ENCODE measurements at places on chromosomes 12 and 14.
A peak's percentile ranks its signal among the peaks of the same experiment; 100 is the strongest.

DNA sequence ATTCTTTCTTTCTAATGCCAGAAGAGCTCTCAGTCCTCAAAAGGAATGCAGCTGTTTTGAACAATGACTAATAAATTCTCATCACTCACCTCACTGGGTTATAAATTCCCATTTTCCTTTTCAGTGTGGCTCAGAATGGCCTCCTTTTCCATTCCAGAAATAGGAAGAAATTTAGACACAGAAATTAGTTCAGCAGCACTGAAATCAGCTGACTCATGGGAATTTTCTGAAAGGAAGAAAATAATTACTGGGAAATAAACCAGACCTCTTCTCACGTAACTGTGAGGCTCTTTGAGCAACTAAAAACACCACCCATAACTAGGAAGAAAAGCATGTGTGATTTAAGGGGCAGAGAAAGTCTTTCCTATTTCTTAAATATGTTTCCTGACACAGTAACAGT, 23.8 kb downstream of the CD163 start:
- no peak for DNase-seq

- peak; percentile 23 for DNase-seq
These were observed 40.4 kb upstream of the LDHB start for GRCh38 chr12:21697904-21698630.

DNA sequence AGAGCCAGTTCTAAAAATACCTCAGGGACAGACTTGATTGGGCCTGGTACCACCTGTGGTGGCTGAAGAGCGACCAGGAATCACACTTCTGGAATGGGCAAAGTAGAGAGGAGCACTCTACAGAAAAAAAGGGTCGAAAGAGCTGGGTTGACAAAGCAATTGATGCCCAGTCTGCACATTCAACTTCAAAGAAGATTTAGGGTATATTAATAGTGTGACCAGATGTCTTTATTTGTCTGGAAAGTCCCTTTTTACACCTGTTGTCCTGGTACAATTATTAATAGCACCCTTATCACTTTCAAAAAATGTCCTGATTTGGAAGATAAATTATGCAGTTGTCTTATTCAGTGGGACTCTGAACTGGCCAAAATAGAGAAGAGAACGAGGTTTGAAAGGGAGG, 137.5 kb downstream of the DYRK2 start:
- no peak for DNase-seq

- DNase-seq, result no peak
These were observed 374.4 kb downstream of the ZFP36L1 start for GRCh38 chr14:68418174-68419118.

GRCh38 chr12:105474672-105475071, 144.2 kb downstream of the C12orf75 start:
- DNase-seq, result peak; percentile 13

- no peak for DNase-seq
These were observed 22.6 kb upstream of the ARHGAP5 start for GRCh38 chr14:32054536-32054935.

- DNase-seq, result no peak
These were observed 179.6 kb downstream of the NELL2 start for GRCh38 chr12:44696542-44696941.

- no peak for DNase-seq
These were observed 3.0 kb upstream of the SRSF5 start for GRCh38 chr14:69763761-69764510.

DNA sequence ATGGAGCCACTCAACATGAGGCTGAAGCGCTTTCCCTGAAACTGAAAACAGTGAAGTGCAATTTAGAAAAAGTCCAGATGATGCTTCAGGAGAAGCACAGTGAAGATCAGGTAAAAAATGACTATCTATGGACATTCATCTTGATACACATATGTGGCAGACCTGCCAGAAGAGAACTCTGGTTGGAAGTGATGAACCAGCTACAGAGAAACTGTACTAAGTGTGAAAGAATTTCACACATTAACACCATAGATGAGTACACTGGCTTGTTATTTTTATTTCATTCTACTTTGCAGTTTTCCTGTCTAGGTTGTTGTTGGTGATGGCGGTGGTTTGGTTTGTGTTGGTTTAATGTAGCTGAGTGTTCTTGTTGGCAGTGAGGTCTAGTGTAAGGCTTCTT, 174.7 kb downstream of the ESR2 start:
- DNase-seq, result no peak

GRCh38 chr14:91387169-91387835, 30.3 kb downstream of the CCDC88C start:
- DNase-seq, result no peak

DNA sequence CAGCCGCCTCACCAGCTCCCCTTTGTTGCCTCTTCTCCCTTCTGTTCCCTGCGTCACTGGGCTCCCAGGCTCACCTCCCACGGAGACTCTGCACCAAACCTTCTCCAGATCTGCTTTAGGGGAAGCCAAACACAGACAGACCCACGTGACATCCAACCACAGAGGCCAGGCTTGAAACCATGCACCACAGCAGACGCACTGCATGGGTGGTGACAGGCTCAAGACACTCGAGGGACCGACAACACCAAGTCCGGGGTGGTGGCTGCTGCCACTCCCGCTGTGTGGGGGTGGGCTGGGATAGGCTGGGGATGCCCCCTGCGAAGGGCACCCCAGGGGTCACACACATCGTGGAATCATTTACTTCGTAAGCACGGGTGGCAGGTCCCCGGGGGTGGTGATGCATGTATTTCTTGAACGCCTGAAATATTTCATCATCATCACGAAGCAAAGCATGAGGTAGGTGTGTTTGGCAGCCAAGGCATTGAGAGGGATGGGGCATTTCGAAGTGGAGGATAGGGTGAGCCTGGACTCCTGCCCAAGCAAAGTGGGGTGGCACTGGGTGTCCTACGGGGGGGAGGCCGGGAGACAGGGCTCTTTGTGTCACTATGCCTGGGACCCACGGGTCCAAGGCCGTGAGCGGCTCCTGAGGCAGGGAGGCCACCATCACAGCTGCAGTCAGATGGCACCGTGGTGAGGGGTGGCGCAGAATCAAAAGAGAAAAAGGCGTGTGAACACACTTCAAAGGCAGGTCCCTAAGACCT, 66.8 kb upstream of the RFLNA start:
- DNase-seq, result no peak

- DNase-seq, result no peak
These were observed 11.2 kb upstream of the EML1 start for GRCh38 chr14:99781853-99782610.

- DNase-seq, result no peak
These were observed 63.4 kb upstream of the DICER1 start for GRCh38 chr14:95220663-95221231.

DNA sequence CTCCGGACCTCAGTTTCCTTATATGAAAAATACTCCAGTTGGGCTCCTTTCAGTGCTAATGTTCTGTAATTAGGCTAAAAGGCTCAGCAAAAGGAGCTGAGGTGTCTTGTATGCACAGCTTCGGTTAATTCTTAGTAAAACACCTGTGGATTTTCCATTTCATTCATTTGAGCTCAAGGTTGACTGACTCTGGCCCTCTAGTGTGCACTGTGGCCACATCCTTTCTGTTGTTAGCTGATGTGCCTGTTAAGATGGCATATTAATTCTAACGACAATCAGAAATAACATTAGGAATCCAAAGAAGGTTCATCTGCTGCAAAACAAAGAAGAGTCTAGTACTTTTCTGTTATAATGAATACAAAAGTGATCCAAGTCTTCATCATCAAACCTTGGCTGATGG, 45.6 kb downstream of the UNC79 start:
- DNase-seq, result no peak

DNA sequence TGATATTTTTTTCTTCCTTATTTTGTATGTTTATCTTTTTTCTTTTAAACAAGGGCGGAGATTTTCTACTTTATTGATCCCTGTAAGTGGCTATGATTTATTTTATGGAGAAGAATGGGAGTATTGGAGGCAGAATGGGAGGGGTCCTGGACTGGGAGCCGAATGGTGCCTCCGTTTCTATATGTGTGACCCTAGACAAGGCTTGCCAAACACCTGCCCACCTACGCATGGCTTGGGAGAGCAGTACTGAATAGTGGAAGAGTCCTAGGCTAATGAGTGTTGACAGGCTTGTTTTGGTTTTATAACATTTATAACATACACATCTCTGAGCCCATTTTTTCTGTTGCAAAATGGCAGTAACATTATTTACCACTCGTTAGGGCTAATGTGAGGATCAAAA, 29.0 kb downstream of the STK38L start:
- no peak for DNase-seq

GRCh38 chr14:92441751-92442504, 71.7 kb upstream of the RIN3 start:
- DNase-seq, result no peak

DNA sequence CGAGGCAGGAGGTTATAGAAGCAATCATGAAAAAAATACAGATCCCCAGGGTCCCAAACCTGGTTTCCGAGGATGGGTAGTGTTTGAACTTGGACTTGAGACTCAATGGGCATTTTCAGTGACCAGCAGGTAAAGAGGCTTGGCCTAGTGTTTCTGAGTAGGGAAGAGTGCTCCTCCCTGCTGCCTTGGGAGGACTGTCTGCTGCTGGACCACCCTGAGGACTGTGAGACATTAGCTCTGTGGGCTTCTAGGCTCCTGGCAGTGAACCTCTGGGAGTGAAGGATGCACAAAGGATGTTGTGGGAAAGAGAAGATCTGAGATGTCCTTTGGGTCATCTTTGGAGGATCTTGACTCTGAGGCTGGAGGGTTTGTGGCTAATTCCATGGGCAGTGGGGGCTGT, 30.5 kb downstream of the ANKRD9 start:
- no peak for DNase-seq

DNA sequence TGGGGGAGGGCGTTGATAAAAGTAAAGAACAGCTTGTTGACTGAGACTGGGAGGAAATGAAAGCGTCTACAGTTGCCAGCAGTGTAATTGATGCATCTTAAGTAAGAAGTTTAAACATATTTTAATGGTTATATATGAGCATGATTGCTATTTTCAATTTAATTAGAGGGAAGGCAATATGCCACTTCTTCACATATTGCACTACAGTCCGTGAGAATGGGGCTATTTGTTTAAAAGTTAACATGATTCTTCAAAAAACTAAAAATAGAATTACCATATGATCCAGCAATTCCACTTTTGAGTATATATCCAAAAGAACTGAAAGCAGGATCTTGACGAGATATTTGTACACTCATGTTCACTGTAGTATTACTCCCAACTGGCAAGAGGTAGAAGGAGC, 38.3 kb upstream of the PPP2R5E start:
- DNase-seq, result no peak

- DNase-seq, result no peak
These were observed 489 bp downstream of the CEP290 start for GRCh38 chr12:88141425-88141773.

DNA sequence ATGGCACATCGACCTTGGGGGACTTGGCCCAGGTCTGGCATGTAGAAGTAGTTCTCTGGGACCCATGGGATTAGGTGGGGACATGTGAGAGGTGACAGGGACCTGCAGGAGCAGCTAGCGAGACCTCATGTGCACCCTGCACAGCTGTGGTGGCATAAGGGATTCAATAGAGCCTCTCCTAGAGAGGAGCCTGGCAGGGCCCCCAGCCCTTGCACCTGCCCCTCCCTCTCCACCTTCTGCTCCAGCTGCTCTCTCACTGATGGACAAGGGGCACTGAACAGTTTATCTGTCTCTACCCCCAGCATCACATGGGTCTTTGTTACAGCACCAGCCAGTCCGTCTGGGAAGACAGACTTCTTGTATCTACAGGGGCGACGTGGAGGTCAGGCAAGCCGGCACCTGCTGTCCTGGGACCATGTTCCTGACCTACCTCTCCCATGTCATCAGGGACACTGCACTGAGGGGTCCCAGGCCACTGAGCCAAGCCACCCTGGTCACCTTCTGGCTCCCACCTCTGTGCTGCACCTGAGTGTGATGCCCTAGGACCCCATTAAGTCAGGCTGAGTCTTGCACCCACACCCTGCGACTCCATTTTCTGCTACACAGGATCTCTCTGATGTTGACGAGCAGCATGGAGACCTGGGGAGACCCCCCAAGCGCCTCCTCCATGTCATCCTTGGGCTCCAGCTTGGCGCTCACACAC, 32.6 kb downstream of the DDX11 start:
- no peak for DNase-seq

GRCh38 chr12:8780389-8780788, 42.0 kb upstream of the A2ML1 start:
- peak; percentile 28 for DNase-seq

- DNase-seq, result no peak
These were observed 6.7 kb upstream of the PTPRB start for GRCh38 chr12:70643939-70644338.

GRCh38 chr14:104795781-104796686, 486 bp upstream of the AKT1 start:
- no peak for DNase-seq

DNA sequence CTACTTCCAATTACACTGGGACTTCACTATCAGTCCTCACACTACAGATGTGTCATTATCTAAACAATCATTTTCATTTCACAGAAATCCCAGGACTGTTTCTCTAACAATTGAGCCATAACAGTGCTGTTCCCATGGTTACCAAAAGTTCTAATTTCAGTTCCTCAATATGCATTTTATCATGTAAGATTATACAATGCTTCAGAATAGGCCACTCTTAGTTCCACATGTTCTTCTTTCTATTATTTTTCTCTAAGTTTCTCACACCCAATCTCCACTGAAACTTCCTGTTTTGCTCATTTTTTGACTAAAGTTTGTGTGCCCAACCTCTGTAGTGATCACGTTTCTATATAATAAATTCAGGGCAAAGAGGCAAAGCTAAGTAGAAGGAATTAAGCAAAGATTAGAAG, 185.8 kb downstream of the DUSP6 start:
- DNase-seq, result peak; percentile 93

DNA sequence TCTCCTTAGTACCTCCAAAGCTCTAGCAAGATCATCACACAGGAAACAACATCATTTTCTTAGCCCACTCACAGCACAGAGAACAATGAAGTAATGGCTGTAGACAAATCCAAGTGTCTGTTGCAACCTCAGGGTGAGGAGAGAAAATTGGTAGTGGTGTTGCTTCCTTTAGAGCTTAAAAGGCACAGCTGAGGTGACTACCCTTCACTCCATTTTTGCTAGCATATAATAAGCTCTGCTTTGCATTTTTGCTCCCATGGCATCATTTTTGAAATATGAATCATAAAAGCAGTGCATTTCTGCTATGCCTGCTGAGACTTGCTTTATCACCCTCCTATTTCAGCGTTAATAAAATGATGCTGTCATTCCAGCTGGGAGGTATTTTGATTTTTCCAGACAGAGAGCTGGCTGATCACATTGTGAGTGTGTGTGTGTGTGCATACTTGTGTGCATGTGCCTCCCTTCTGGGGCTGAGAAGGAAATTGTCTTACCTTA, 18.5 kb upstream of the PCNX1 start:
- no peak for DNase-seq

- no peak for DNase-seq
These were observed 8.4 kb upstream of the PGF start for GRCh38 chr14:74963705-74964271.

DNA sequence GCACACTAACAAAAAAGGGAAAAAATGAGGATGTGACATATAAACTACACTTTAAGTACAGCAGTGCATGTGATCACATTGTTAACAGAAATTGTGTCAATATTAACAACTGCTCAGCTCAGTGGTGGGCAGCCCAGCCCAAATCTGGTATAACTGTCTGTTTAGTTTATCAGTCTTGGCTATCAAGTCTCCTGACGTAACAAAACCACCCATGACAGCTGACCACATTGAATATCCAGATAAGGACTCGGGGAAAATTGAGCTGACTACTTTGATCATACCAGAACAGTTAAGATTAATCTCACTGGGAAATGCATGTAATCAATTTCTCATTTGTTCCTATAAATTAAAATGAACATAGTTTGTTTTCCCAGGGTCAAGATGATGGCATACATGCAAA, 396.6 kb downstream of the SNAPC1 start:
- DNase-seq, result no peak

GRCh38 chr12:92556141-92556540, 146.6 kb upstream of the PLEKHG7 start:
- DNase-seq, result no peak
